ENCODE measurements at places on chromosomes 6 and 20. TPM values are rescaled to one million over a fixed set of nuclear protein-coding genes. Genes with fewer than 3 reads are reported as not detected.

DNA sequence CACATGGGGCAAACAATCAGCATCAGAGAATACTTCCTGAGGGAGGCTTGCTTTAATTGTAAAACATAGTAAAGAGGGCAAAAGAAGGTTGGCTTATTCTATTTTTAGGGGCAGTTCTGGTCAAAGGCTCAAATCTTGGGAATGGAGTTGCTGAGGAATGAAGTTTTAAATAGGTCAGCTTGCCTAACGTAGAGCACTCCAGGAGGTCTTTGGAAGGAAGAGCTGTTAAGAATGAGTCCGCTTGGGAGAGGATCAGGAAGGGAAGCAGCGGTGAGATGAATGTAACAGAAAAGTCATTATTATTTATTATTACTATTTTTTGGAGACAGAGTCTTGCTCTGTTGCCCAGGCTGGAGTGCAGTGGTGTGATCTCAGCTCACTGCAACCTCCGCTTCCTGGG is 108.7 kb downstream of the ZFAND3 start:
- DNase-seq: no peak

DNA sequence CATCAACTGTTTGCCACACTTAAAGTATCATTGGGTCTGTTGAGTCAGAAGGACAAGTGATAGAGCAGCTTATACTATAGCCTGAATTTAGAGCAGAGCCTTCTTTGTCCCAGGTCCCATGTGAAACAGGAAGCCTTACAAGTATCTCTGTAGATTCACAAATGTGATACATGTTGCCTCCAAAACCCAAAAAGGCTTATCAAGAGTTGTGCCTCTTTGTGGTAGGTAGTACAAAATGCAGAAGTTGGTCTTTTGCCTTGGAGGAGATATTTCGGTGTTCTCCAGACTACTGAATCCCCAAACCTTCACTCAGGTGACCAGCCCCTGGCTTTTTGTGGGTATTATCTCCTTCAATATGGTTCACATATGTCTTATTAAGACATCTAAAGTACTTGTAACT is 172.8 kb upstream of the PROKR2 start:
- no peak for DNase-seq

DNA sequence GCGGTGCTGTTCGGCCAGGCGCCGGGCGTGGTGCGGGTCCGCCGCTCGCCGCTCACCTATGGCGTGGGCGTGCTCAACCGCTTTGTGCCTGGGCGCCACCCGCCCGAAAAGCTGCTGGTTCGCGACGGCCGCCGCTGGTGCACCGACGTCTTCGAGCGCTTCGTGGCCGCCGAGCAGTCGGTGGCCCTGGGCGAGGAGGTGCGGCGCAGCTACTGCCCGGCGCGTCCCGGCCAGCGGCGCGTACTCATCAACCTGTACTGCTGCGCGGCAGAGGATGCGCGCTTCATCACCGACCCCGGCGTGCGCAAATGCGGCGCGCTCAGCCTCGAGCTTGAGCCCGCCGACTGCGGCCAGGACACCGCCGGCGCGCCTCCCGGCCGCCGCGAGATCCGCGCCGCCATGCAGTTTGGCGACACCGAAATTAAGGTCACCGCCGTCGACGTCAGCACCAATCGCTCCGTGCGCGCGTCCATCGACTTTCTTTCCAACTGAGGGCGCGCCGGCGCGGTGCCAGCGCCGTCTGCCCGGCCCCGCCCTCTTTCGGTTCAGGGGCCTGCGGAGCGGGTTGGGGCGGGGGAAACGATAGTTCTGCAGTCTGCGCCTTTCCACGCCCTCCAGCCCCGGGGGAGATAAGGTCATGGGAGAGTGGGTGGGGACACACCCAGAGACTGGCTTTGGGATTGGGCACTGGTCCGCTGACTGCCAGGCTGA is 15.7 kb downstream of the ADISSP start:
- DNase-seq: no peak

DNA sequence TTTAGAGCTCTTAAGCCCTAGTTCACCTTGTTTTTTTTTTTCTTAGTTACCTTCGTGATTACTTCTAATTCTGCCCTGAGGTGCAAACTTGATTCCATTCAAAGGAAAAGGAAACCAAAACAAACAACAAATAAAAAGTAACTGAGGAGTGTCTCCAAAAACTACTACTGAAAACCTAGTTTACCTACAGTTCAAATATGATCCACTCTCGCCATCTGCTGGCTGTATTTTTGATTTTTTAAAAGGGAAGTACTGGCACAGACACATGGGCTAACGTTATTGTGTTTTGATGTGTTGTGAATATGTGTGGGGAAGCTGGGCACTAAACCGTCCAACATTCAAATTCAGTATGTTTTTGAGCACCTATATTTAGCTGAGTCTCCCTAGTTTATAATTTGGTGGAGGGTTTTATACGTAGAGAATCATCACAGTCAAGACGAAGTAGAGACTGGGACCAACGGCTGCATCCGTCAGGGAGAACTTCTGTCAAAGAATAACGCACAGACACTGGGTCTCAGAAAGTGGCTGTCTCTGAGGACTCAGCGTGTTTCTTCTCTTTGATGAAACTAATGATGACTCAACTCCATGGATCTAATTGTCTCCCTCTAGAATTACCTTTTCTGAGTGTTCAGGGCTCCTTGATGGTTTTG is 373.5 kb upstream of the BTBD3 start:
- DNase-seq: peak; percentile 72

GRCh38 chr6:30511169-30511546 is 21.8 kb downstream of the HLA-E start:
- DNase-seq: no peak

Gene ARFGEF2
- 89.4 TPM for total RNA-seq

Gene SPINT3
- total RNA-seq: not detected

- no peak for DNase-seq
Measured at GRCh38 chr6:5827056-5827904, 179.4 kb downstream of the NRN1 start.

Gene SAMD10
- 6.1 TPM for total RNA-seq

Gene MYB
- total RNA-seq: 0.20 TPM

DNA sequence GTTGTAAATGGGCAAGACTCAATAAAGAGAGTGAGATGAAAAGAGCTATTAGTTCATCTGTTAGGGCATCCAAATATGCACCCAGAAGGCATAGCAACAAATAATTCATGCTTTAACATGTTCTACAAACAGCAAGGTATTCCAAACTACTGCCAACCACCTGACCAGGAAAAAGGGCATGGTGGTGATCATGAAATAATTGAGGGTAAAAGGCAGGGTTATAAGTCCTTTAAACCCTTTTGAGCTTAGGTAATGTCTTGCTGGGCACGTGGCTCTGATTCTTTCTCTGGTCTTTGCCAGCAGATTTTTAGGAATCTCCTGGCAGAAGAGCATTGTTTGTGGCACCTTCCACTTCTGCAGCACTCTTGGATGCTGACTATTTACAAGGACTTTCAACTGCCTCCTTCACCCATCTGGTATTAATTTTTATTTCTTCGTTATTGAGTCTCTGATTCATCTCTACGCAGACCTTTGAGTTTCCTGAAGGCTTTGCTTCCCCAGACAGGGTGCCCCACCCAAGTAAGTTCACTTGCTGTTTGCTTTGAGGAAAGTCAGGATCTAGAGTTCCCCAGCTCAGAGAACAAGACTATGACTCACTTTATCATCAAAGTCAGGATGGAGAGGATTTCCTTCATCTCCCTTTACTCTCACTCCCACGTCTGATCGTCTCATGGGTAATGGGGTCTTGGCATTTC is 83.4 kb upstream of the NEDD9 start:
- DNase-seq: no peak

- DNase-seq: no peak
Measured at GRCh38 chr6:115404446-115404845, 656.2 kb downstream of the FRK start.

DNA sequence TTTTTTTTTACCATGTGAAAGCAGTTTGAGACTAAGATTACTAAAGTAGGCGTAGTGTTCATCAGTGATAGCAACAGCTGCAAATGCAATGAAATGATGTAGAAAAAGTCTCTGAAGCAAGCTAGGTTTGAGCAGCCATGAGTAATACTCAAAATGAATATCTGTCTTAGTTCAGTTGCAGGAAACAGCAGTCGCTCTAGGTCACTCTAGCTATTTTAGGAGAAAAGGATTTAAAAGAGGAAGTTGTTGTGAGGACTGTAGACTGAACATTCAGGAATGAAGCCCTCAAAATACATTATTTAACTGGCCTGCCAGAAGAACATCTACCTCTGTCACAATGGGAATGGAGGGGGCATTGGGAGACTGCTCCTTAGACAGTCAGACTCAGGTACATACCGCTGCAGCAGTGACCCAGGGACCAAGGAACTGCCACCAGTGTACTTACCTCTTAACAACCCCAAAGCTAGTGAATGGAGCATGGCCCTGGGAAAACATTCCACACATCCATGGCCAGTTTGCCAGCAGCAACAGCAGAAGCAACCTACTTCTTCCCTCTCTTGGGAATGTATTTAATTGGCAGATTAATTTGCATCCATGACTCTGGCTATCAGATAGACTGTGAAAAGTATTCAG is 243.0 kb upstream of the KHDRBS2 start:
- DNase-seq: no peak

Gene KIF25
- not detected for total RNA-seq

GRCh38 chr6:18147616-18148015 is 7.3 kb downstream of the TPMT start:
- no peak for DNase-seq

- DNase-seq: no peak
Measured at GRCh38 chr20:57397693-57398108, 6.5 kb downstream of the RBM38 start.

GRCh38 chr20:14896569-14896968 is 559.2 kb upstream of the FLRT3 start:
- DNase-seq: no peak

DNA sequence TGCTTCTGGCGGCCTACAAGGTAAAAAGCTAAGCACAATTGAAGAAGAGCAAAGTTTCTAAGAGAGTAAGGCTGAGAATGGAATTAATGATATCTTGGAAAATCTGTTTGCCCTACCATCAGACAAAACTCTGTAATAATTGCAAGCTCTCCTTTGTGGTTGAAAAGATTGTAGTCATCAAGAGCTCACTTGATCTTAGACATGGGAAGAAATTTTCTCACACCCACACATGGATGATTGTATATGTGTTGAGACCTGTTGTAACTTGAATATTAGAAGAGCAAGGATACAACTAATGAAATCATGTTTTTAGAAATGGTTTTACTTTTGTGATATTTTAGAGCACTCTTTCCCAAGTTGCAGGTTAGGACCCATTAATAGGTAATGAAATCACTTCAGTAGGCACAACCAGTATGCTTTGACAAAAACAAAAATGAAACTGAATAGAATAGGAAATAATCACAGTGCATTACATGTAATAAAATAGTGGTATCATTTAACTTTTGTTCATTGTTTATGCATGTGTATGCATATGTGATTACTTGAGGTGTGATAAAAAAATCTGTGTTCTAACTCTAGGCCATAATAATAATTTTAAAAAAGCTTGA is 14.0 kb downstream of the DCBLD1 start:
- DNase-seq: no peak

DNA sequence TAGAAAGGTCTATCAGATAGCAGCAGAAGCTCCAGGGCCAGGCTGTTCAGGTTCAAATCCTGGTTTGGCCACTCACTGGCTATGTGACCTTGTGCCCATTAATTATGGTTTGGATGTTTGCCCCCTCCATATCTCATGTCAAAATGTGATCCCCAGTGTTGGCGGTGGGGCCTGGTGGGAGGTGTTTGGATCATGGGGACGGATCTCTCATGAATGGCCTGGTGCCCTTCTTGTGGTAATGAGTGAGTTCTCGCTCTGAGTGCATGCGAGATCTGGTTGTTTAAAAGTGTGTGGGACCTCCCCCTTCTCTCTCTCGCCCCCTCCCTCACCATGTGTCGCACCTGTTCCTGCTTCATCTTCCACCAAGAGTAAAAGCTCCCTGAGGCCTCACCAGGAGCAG is 240.9 kb downstream of the LRFN2 start:
- DNase-seq: no peak

GRCh38 chr6:62371453-62372210 is 85.6 kb upstream of the KHDRBS2 start:
- no peak for DNase-seq

GRCh38 chr6:151001387-151002056 is 136.0 kb downstream of the MTHFD1L start:
- no peak for DNase-seq

DNA sequence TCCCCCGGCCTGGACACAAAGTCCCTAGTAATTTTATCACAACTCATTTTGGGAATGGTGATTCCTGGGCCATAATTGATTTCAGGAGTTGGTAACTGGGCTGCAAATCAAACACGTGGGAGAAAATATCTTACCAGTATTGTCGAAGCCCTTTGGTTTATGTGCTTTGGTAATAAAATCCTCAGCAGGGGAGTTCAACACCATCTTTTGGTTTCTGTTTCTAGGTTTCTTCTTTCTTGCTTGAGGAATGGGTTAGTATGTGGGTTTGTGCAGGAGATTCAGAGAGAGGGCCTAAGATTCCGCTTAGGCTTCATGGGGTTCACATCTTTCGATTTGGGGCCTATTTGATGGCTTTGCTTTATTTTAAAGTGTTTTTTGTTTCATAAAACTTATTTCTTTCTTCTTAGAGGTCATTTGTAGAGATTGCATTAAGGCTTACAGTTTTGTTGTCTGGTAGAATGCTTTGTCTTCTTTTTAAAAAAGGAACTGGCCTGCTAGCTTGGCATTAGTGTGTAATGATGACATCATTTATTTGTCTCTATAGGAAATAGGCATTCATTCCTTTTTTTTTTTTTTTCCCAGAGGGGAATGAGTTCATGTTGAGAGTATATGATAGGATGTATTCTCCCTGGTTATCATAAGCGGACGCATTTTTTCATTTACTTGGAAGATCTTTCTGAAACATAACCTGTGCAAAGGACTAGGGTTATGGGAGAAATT is 45.8 kb downstream of the CYP24A1 start:
- no peak for DNase-seq

GRCh38 chr20:22700367-22700766 is 116.0 kb upstream of the FOXA2 start:
- DNase-seq: no peak

Gene BTN1A1
- not detected for total RNA-seq

GRCh38 chr6:102022803-102023202 is 629.3 kb downstream of the GRIK2 start:
- no peak for DNase-seq

Gene POU5F1
- total RNA-seq: 1.2 TPM

- no peak for DNase-seq
Measured at GRCh38 chr6:154536255-154536654, 25.8 kb upstream of the CNKSR3 start.

Gene GRIK2
- not detected for total RNA-seq

- no peak for DNase-seq
Measured at GRCh38 chr6:140073456-140073855, 699.0 kb upstream of the CITED2 start.

- no peak for DNase-seq
Measured at GRCh38 chr6:43683708-43684455, 3.7 kb downstream of the MRPS18A start.

DNA sequence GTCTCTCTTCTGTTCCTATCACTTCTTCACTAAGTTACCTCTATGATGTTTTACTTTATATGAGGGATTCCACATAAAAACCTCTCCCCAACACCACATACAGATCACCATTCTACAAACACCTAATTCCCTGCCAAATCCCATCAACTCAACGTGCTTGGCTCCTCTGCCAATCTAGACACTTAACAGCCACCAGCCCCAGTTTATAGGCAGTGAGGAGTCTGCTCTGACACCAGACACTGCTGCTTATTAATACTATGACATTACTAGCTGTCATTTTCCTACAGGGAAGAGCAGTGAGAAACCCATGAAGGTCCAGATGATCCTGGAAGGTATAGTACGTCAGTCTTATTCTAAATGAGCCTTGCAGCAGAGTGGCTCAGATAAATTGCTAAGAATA is 104.3 kb downstream of the CHD6 start:
- no peak for DNase-seq

Measured in HepG2 (cell line).